ENCODE measurements at places on chromosomes 12 and 14.

GRCh38 chr14:67528276-67528675, 4.8 kb upstream of the PLEKHH1 start:
- DNase-seq, result no peak

DNA sequence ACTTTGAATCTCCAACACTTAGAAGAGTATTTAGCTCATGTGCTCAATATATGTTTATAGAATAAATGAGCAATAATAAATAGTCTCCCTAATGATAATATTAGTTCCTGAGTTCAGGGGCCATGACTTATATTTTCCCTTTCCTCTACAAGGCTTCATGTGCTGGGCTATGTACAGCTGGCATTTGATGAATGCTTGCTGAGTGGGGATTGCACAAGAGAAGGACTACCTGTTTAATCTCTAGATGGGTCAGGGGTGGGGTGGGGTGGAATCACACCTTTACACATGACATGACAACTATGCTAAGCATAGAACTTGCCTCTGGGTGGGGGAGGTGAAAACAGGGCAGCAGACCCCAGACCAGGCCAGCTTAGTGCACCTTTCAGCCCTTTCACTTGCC, 7.6 kb upstream of the ABHD12B start:
- no peak for DNase-seq

- DNase-seq, result no peak
Measured at GRCh38 chr14:79740066-79740601, 471.2 kb downstream of the DIO2 start.

- no peak for DNase-seq
Measured at GRCh38 chr12:1865284-1865866, 45.0 kb downstream of the LRTM2 start.

Data from cerebellar nuclear complex (tissue), 1 donor.